ENCODE measurements at places on chromosomes 4 and X.

DNA sequence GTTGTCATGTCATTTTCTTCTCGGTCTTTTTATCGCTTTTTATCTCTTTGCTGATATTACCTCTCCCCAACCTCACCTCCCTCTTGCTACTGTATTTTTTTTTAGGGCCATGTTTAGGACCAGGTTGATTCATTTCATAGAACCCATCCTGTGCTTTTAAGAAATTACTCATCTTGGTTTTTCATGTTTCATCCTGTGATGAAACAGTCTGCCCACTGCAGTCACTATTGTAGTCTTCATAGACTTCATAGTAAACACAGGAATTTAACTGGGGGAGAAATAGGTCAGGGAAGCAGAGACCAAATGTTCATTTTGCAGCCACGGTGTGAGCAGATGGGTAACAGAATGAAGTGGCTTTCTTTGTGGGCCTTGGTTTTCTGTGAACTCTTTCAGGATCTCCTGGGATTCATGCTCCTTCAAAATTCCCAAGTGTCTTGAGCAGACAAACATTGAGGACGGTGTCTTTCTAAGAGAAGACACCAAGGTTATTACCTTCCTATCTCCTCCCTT lies 161.8 kb downstream of the NAA11 start:
- no peak for DNase-seq

DNA sequence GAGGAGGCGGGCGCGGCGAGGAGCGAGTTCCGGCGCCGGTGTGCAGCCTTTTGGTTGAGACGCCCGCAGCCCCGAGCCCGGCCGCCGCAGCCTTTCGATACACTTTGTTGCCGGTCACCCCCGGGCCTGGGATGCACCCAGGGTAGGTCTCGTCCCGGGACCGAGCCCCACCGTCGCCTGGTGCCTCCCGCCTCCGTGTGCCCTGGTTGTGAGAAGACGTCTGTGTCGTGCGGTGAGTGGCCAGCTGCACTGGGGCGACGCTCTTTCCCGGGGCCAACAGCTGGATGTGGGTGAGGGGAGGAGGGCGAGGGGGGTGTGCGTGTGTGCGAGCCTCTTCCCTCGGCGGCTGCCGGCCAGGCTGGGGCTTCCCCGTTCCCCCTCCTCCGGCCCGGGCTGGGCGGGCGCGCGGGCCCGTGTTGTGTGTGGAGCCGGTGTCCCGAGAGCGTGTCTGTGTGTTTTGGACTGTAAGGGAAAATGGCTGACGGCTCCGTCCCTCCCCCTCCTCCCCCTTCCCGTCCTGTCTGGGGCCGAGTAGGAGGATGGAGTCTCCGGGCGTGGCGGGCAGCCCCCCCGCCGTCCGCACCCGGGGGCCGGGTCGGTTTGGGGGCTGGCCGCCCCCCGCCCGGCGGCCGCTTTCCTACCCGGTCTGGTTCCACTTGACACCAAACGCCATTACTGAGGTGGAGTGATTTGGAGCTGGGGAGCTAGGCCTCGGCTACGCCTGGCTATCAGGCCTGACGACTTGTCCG lies 807 bp downstream of the USP9X start:
- peak; percentile 30 for DNase-seq

GRCh38 chrX:119753639-119754257 lies 4.6 kb upstream of the SOWAHD start:
- no peak for DNase-seq

- no peak for DNase-seq
Measured at GRCh38 chr4:186078981-186079638, 10.2 kb downstream of the TLR3 start.

DNA sequence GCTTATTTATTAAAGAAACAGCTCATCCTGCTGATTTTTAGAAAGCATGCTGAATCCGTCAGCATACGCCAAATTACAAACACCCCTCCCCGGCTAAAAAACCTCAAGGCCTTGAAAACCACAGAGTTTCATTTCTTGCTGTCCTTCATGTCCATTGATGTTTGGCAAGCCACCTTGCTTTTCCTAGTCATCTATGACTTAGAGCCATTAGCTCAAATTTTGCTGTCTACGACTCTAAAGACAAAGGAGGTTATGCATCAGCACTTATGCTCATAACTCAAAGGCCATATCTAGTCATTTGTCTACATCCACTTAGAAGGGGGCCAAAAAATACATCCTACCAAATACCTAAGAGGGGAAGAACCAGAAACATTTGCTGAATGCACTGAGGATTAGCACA lies 925.1 kb downstream of the PCDH7 start:
- no peak for DNase-seq

DNA sequence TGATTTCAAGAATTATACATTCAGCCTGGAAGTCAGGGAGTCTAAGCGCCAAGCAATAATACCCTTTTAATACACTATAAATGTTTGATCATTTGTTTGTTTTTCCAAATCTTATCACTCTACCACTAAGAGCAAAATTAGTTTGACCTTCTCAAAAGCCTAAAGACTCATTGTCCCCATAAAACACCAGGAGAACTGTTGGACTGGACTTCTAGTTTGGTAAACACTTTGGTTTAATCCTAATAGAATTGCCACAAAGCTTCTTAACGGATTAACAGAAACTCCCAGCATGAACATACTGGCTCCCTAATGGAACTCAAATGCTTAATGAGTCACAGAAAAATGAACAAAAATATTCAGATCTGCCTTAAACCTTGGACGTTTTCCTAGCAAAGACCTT lies 34.9 kb downstream of the SYTL5 start:
- DNase-seq: no peak
